ENCODE measurements at places on chromosomes 3 and 15.

GRCh38 chr3:159782724-159783421, 205.8 kb upstream of the IL12A start:
- no peak for DNase-seq

GRCh38 chr15:95829062-95829461, 501.4 kb upstream of the NR2F2 start:
- no peak for DNase-seq

GRCh38 chr3:70264122-70264780, 48.2 kb downstream of the MDFIC2 start:
- no peak for DNase-seq

DNA sequence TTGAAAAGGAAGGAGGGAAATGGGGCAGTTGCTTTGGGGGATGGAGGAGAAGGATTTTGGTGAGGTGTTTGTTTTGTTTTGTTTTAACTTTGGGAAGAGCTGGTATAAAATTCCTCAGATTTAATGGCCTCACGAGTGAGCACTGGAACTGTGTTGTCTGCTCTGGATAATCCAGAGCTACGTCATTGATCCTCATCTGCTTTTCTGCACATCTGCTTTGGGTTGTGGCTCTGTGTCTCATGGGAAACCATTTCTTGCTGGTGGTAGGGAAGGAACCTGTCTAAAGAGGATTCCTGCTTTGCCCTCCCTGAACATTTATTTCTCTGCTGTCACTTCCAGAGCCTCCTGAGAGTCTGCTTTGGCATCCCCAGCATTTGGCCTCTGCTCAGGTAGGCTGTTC, 3.1 kb downstream of the SNRK start:
- no peak for DNase-seq

DNA sequence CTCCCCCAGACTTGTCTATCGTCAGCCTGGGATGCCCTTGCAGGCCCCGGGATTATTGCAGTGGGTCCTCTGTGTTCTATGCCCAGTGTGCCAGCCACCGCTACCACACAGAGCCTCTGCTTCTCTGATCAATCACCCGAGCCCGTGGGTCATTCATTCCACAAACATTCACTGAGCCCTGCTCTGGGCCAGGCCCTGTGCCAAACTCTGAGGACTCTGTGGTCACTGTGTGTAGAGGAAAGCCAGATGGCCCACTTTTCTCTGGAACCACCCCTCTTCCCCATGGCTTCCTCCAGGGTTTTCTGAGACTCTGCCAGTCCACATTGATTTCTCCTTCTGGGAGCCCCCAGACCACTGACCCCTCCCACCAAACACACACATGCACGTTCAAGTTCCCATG, 55.5 kb downstream of the BSN start:
- no peak for DNase-seq

GRCh38 chr3:12042638-12043037, 38.5 kb downstream of the SYN2 start:
- no peak for DNase-seq

DNA sequence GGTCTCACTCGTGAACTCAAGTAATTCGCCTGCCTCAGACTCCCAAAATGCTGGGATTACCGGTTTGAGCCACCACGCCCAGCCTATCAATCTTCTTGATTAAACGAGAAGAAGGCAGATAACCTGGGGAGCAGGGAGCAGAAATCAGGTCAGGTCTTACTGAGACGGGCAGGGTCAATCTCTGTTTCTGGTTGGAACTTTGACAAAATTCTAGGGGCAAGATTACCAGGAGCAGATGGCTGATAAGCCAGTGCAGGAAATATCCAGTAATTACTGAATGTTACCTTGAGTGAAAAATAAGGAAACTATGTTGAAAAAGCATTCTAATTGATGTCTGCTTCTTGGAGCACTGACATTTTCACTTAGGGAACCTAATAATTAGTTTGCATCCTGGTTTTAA, 24.4 kb upstream of the GOLM2 start:
- no peak for DNase-seq

DNA sequence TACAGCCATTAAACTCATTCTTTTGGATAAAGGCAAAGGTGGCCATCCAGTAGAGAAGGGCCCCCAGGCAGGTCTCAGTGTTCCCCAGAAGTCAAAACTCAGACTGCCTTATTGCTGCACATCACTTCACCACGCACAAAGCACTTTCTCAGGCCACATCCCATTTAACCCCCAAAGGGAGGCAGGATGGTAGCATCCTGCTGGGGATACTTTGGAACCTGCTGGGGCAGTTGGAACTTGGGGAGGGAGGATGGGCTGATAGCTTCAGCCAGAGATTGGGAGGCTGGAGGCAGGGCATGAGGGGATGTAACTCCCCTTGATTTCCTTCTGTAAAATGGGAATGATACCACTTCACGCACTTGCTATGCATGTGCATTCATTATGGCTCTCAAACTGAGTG, 5.0 kb downstream of the ITPKA start:
- no peak for DNase-seq

DNA sequence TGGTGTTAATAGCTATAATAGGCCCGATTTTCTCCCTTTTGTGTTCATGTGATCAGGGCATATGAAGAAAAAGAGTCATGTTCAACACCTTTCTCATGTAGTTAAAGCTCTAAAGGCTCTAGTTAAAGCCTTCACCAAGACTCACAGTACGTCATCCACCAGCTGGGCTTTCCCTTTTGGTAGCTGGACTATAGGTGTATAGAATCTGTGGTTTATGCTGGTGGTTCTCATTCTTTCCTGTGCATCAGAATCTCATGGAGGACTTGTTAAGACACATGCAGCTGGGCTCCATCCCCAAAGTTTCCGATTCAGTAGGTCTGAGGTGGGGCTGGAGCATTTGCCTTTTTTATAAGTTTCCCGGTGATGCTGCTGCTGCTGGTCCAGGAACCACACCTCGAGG, 31.0 kb downstream of the CFAP91 start:
- no peak for DNase-seq

- DNase-seq: no peak
Observed at GRCh38 chr3:134311265-134311664, 60.6 kb upstream of the RYK start.

DNA sequence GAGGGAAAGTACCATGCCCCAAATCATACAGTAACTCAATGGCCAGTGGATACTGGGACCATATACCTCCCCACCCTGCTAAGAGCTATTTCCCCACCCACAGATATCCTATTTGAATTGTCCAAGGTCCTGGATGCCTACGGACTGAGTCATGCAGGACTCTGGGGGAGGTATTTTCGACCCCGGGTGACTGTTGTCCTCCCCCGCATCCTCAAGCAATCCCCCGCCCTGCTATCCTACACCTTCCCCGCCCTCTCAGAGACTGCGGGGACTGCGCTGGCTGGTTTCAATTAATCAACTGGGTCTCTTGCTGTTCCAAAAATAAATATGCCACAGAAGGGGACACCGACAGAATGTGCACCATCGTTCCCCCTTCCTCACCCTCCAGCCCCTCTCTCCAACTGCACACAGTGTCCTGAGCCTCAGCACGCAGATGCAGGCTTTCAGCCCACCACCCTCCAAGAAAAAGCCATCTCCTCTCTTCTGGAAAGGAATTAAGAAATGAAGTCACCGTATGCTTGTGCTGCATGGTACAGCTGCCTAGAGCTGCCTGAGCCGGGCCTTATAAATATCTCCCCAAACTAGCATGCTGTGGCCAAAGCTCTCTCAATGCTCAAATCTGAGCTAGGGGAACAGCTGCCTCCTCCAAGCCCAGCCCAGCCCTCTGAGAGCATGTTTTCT, 8.1 kb downstream of the CAV3 start:
- no peak for DNase-seq

DNA sequence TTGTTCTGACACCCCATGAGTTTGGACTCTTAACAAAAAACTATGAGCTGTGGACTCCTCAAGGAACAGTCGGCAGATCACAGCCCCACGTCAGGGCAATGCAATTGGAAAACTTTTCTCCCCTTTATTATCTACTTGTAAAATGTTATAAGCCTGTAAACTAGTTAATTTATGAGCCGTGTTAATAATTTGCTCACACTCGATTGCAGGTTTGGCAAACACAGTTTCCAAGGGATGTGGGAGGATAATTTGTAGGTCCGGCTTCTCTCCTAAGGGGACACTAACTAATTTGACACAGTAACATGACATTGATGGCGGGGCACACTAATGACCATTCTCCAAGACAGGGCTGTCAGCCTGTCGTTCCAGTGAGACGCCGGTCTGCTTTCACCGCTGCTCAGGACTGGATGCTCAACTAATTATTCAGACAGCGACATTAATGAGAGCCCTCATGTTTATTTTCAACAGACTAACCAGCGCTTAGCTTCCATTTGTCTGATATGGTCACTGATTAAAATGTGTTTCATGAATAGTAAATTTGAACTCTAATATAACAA, 222.1 kb downstream of the FOXP1 start:
- no peak for DNase-seq

DNA sequence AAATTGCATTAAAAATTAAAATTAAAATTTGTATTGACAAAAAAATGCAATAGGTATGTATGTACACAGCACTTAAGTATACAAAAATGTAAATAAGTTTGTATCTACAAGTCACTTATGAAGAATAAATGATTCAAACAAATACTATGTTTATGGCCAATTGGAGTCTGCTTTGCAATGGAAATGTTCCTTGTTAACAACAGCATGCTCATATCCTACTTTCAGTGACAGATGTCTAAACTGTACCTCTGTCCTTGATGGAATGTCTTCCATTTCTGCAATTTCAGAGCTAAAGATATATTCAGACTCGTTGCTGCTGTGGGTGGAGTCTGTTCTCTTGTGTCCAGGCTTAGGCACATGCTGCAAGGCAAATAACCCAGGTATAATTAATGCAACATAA, 64.1 kb upstream of the MYO5C start:
- DNase-seq: no peak

- peak; percentile 51 for DNase-seq
Observed at GRCh38 chr15:31325595-31326155, 960 bp upstream of the KLF13 start.

GRCh38 chr3:100195375-100195774, 65.4 kb upstream of the TBC1D23 start:
- no peak for DNase-seq

DNA sequence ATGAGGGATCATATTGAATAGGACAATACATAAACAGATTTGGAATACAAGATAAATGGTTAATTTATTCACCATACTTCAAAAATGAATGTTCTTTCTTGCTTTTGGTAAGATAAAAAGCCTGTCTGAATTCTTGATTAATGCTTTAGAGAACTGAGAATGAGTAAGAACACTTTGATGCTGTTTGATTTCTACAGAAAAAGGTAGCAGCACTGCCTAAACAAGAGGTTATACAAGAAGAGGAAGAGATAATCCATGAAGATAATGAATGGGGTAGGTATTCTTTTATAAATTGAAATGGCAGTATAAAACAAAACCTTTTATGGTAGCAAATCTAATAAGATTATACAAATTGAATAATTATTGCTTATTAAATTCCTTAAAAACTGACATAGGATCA, 15.3 kb downstream of the UBA5 start:
- DNase-seq: no peak

DNA sequence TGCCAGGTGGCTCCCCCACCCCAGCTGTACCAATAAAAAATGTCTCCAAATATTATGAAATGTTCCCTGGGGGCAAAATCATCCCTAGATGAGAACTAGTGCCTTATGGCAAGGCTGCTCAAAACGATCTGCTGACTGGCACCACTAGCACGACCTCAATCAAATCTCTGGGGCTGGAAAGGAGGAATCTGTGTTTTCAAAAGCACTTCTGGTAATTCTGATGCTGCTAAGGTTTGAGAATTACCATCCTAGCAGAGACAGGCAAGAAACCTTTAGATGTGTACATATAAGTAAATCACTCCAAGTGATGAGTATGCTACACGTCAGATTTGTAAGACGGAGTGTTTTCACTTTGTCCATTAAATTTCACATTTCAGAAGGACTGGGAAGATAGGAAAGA, 360.1 kb upstream of the THRB start:
- DNase-seq: no peak

- no peak for DNase-seq
Observed at GRCh38 chr3:8420612-8421011, 81.0 kb upstream of the LMCD1 start.

DNA sequence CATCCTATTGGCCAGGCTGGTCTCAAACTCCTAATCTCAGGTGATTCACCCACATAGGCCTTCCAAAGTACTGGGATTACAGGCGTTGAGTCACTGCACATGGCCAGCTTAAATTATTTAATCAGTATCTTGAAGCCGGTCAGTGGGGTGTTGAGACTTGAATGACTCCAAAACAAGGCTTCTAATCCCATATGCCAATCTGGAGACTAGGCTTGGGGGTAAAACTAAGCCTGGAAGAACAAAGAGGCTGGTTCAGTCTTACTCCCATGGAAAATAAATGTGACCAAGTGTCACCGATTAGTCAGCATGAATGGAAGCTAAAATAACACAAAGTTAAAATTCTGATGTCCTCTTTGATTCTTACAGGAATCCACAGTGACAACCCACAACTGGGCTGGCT, 509.1 kb downstream of the FOXP1 start:
- no peak for DNase-seq

GRCh38 chr3:181178991-181179390, 189.5 kb upstream of the DNAJC19 start:
- no peak for DNase-seq

DNA sequence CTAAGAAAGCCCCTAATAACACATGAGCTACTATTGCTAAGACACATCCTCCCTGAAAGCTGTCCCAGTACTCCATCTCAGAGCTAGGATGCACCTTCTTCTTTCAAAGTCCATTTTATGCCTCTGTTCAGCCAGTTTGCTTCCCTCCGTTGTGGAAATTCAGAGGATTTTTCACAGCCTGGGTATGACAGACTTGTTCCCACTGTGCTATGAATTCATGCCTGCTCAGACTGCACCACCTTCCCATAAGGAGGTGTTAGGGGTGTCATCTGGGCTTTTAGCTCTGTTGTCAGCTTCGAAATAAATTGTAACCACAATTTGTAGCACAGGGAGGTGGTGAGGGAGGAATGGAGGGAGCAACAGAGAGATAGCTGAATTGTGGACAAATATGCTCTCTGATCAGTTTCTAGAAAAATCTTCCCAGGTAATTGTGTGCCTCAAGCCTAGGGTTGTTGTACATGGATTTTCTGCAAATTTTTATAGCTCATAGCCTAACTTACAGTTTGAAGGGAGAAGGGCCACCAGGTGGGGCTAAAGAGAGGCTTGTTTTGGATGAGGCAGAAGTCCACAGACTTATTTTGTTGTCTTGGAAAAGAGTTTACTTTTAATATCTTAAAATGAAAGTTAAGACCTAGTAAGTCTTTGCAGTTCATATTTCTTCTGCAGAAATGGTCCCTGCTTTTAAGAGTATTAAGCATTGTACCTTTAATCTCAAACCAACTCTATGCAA, 462.0 kb downstream of the PDCD6IP start:
- DNase-seq: peak; percentile 36

DNA sequence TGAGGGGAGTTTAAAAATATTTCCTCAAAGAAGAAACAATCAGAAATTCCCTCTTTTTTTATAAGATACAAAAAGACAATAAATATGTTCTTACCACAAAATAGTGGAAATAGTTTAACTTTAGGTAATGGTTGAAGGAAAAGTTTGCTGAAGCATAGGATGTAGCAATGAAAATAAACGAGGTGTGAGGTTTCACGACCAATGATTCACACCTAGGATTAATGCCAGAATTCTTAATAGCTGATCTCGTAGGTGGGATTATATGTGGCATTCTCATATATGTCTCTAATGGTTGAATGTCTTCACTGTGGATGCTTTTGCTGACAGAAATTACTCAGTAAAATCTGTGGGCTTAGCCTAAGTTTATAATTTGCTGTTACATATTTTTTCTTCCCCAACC, 467.7 kb downstream of the FGF12 start:
- DNase-seq: no peak

GRCh38 chr15:83356501-83357399, 72.3 kb upstream of the BNC1 start:
- DNase-seq: no peak

Data from activated CD4-positive, alpha-beta T cell treated with anti-CD3 and anti-CD28 coated beads, Interleukin-2, amount 50 U/mL, for 48 hours (primary cell).